Kidney epithelial cell (primary cell): ENCODE measurements at places on chromosomes 6 and 20.

GRCh38 chr6:126170978-126171382 lies 168.9 kb upstream of the CENPW start:
- DNase-seq = no peak

DNA sequence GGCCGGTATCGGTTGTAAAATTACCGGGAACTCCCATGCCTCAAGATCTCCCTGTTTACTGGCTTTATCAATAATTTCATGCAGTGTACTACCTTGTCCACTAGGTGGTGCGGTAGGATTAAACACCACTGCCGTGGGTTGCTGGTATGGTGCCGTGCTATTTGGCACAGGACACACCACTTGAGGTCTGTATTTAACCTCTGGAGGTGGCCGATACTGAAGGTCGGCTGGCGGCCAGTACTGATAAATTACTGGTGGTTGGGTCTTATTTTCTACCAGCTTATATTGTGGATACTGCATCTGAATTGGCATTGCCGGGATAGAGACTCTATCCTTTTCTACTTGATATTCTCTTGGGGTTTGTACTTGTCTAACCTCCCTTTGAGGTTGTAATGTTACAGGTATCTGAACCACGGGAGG lies 14.3 kb upstream of the PTCRA start:
- no peak for DNase-seq

DNA sequence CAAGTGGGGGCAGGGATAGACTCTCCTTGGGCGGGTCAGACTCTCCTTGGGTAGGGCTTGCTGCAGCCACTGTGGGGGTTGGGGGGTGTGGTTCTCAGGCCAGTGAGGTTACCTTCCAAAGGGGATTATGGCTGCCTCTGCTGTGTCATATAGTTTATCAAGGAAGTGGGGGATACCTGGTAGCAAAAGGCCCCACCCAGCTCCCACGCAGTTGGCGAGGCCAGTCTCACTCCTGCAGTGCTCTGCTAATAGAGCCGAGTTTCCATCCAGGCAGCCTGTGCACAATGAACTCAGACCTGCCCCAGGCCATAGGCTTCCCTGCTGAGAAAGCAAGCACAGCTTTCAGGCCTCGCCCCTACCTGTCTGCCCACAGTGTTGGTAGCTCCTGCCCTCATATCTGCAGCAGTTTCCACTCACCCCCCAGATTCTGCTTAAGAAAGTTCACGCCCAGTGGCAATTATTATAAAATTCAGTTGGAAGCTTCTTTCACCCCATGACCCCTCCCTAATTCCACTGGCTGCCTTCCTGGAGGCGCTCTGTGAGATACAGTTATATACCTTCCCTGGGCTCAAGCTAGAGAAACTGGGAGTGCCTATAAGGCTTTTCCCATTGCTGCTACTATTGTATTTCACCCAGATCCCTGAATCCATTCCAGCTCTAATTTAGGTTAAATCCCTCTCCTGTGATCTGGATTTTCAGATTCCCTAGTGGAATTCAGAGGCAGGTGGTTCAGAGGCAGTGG lies 56.1 kb downstream of the HDDC2 start:
- DNase-seq = no peak

- no peak for DNase-seq
These were observed 297.7 kb downstream of the DHX35 start for GRCh38 chr20:39259808-39260207.
